ENCODE measurements at places on chromosomes 16 and 17. TPM values are rescaled to one million over a fixed set of nuclear protein-coding genes. Genes with fewer than 3 reads are reported as not detected.

Gene ENPP7
- total RNA-seq: not detected

DNA sequence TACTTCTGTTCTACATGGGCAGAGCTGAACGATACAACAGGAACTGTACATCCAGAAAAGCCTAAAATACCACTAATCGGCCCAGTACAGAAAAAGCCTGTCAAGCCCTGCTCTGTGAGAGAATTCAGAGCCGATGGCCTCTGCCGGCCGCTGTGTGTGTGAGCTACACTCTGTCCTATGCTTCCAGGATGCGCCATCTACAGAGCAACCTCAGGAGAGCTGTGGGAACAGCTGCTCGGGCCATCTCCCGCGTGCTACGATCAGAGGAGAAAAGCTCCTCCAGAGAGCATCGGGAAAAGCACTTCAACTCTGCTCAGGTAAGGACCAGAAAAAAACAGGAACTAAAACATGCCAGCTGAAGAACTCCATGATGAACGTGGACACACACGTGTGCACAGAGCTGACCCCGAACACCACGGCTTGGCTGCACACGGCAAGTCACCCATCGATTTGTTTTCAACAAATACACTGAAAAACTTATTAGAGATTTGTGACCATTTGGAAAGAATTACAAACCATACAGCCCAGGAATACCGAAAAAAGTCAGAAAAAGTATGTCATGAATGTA, 115.9 kb downstream of the ANKRD11 start:
- ATAC-seq: no peak

- no peak for ATAC-seq
Measured at GRCh38 chr17:55453839-55454557, 32.4 kb upstream of the MMD start.

DNA sequence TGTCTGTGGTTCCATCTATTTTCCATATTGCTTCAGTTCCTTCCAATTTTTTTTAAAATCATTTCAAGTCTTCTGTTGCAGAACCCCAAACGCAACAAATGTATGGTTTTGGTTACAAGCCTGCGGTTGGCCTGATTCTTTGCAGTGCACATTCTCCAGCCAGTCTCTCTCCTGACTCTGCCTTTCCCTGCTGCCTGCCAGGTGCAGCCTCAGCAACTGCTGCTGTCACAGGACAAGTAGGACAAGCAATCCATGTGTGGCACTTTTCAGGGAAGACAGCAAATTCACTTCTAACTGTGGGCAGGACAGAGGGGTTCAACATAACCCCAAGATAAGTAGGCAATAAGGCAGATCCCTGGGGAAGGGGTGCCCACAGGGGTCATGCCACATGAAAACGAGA, 24.2 kb downstream of the EMP2 start:
- ATAC-seq: no peak

Gene TSPAN10
- 2.2 TPM for total RNA-seq

DNA sequence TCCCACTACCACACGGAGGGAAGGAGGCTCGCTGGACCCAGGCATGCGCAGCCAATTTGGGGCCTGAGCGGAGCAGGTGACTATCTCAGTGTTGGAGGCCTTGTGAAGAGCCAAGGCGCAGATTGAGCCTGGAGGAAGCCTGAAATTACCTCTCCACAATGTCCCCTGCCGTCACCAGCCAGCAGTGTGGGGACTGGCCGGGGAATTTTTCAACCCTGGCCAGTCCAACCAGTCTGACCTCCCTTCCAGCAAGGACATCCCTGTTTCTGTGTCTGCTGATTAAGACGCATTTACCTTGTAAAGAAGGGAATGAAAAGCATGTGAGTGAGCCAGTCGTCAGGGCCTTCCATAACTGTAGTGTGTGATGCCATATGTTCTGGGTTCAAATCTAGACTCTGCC, 198.1 kb upstream of the IRX3 start:
- peak; percentile 43 for ATAC-seq

Gene PMP22
- 6.3 TPM for total RNA-seq

DNA sequence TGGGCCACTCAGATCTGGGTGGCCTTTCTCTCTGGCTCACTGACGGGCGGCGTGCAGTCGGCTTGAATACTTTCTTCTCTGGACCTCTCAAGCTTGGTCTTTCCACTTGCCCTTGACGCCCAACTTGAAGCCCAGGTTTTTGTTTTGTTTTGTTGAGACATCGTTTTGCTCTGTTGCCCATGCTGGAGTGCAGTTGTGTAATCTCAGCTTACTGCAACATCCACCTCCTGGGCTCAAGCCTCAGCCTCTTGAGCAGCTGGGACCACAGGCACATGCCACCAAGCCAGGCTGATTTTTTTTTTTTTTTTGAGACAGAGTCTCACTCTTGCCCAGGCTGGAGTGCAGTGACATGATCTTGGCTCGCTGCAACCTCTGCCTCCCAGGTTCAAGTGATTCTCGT, 22.7 kb upstream of the KIF19 start:
- no peak for ATAC-seq

Gene ASPHD1
- total RNA-seq: 1.00 TPM

DNA sequence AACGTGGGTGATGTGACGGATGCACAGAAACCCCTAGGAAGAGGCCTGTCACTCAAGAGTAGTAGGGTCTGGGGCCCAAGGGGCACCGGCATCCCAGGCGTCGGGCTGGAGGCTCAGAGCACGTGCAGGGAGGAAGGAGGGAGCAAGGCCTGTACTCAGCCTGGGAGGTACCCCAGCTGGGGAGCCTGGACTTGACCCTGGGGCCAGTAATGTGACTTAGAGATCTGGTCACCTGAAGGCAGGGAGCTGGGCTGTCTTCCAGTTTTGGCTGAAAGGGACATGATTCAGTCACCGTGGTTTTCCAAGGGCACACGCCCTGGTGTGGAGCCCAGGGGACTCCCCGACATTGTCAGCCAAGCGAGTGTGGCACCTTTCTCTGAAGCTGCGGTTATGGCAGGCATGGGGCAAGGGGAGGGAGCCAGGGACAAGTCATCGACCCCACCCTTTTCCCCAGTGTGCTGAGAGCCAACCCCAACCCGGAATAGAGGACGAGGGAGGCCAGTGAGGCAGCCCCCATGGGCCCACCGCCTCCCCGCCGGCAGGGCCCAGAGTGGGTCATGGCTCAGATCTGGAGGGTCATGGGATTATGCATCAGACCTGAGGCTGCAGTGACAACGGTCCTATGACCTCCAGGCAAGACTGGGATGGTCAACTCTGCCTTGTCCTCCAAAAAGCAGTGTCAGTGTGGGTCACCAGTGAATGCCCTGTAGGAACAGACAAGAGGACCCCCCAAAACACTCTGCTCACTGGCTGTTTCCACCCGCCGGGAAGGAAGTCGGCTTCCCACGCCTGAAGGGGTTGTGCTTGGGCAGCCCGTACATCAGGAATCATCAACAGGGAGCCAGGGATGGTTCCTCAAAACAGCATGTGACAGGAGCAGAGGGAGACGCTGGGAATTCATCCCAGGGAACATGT, 41.9 kb downstream of the MEAK7 start:
- ATAC-seq: peak; percentile 69

DNA sequence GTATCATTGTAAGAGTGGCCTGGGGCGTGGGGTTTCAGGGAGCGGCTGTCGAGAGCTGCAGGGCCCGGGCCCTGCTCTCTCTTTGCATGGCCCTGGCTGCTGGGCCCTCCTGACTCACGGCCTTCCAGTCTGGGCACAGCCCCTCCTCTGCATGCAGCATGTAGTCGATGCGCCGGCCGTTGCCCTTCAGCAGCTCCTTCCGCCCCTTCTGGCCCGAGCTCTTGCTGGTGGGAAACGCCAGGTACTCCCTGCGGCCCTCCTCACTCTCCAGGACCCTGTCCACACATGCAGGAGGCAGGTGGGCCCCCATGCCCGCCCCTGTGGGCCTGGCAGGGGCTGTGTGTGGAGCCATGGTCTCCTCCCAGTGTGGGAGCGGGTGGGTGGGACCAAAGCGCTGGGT, 50.7 kb downstream of the PRMT7 start:
- ATAC-seq: peak; percentile 33

DNA sequence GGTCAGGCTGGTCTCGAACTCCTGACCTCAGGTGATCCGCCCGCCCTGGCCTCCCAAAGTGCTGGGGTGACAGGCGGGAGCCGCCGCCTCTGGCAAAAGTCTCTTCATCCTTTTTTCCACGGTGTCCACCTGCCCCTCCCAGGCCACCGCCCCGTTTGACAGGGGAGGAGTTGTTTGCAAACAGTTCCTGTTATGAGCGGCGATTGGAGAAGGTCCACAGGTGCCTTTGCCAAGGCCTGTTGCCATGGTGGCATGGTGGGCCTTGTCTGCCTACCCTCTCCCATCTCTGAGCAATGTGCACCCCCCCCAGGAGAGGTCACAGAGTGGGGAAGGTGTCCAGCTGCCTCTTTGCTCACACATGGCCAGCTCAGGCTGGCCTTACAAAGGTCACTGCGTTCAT, 16.0 kb upstream of the RAP1GAP2 start:
- no peak for ATAC-seq

DNA sequence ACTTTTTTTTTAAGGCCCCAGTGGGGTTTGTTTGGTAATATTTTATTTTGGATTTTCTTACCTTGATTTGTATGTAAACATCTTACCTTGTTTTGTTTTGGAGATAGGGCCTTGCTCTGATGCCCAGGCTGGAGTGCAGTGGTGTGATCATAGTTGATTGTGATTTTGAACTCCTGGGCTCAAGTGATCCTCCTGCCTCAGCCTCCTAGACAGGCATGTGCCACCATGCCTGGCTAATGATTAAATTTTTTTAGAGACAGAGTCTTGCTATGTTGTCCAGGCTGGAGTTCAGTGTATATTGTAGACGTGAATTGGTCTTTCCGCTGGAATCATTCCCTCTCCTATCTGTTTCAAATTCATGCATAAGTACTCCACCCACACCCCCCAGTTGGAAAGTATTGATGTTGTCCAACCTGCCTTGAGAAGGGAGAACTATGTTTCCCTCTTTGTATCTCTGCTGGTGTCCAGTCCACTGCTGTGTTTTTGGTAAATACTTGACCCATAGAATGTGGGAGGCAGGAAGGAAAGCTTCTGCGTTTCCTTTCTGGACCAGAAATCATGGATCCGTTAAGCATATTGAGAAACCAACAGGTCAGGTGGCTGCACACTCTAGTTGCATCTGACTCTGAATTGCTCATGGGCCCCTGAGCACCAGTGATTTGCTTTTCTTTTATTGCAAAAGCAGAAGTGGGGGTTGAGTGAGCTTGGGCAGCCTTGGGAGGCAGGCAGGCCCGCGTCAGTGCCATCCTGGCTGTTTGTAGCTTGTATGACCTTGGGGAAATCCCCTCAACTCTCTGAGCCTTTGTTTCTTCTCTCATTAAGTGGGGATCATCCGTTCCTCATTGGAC, 25.0 kb downstream of the RMI2 start:
- peak; percentile 34 for ATAC-seq

DNA sequence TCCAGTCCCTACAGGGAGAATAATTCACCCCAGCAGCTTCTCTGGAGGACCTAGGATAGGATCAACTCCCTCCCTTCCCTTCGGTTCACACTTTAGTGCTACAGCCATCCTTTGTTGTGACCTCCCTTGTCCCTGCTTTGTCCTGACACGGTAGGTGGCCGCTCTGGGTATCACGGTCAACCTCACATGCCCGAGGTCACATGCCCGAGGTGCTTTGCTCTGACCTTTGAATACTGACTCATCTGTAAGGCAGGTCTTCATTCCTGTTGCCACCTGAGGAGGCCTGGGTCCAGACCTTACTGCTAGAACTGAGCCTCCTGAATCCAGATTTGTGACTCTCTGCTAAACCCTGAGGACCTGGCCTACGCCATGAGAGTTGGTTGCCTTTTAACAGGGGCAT, 19.7 kb downstream of the ALKBH5 start:
- peak; percentile 7 for ATAC-seq

Gene HEATR9
- not detected for total RNA-seq

GRCh38 chr17:31072186-31072585, 22.6 kb upstream of the NF1 start:
- ATAC-seq: peak; percentile 65
